ENCODE measurements at places on chromosomes 6 and 20.

DNA sequence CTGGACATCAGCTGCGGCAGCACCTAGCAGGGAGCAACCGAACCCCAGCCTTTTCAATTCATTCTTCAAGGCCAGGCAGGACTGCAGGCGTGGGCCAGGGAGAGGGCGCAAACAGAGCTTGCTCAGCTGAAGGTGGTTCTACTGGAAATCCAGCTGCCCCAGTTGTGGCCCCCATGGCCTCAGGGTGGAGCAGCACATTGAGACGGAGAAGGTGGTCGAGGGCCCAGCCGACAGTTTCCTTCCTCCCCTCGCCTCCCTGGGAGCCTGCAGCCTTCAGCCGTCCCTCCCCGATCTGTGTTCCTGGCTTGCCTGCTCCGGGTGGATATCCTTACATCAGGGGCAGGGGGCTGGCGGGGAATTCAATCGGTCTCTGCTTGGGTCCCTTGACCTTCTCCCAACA lies 217.8 kb downstream of the ANKRD60 start:
- no peak for DNase-seq

- no peak for DNase-seq
These were observed 5.1 kb upstream of the MBOAT1 start for GRCh38 chr6:20217324-20217855.

- DNase-seq, result no peak
These were observed 16.4 kb upstream of the CCDC28A start for GRCh38 chr6:138757136-138757535.

GRCh38 chr6:157434349-157435033 lies 53.5 kb downstream of the ZDHHC14 start:
- no peak for DNase-seq

DNA sequence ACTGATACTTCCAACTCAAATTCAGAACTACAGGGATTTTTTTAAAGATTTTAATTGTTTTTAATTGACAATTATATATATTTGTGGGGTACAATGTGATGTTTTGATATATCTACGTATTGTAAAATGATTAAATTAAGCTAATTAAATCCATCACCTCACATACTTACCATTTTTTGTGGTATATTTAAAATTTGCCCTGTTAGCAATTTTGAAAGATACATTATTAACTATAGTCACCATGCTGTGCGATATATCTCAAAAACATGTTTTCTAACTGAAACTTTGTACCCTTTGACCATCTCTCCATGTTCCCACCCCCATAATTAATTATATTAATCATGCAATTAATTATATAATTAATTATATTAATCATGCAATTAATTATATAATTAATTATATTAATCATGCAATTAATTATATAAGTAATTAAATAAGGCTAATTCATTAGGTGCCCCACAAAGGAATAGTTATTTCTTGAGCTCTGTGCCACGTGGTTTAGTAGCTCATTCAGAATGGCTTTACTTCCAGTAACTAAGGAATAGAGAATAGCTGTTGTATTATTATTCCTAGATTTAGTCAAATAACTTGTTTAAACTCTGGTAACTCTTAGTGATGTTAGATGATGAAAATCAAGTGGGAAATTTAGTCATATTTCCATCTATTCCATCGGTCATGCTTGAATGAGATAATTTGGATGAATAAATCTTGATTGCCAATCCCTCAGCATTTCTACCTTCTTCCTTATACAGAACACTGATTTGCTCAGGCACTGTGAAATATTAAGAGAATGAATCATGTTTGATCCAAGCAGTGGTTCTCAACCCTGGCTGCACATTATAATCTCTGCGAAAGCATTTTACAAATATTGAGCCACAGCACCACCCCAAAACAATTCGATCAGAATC lies 25.1 kb downstream of the LOC128125822 start:
- DNase-seq, result no peak

- no peak for DNase-seq
These were observed 3.8 kb downstream of the DEK start for GRCh38 chr6:18260448-18261106.

GRCh38 chr6:89975991-89976693 lies 81.9 kb downstream of the GJA10 start:
- no peak for DNase-seq

- no peak for DNase-seq
These were observed 25.6 kb upstream of the ADGRF4 start for GRCh38 chr6:47672816-47673215.

GRCh38 chr6:49980898-49981297 lies 11.5 kb upstream of the DEFB113 start:
- no peak for DNase-seq

DNA sequence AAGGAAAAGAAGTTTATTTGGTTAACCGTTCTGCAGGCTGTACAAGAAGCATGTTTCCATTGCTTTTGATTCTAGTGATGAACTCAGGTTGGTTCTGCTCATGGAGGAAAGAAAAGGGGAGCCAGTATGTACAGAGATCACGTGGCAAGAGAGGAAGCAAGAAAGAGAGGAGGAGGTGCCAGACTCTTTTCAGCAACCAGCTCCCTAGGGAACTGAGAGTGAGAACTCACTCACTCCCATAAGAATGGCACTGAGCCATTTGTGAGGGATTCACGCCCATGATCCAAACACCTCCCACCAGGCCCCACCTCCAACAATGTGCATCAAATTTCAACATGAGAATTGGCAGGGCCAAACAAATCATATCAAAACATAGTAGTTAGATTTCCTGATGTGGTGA lies 649.1 kb downstream of the EPM2A start:
- no peak for DNase-seq

- no peak for DNase-seq
These were observed 8.1 kb downstream of the GFOD1 start for GRCh38 chr6:13479206-13479800.

- DNase-seq, result no peak
These were observed 144.9 kb downstream of the SOX4 start for GRCh38 chr6:21738180-21739094.
